ENCODE measurements at places on chromosomes 13 and 19.

GRCh38 chr13:109938255-109938936 is 152.0 kb upstream of the IRS2 start:
- DNase-seq: no peak

DNA sequence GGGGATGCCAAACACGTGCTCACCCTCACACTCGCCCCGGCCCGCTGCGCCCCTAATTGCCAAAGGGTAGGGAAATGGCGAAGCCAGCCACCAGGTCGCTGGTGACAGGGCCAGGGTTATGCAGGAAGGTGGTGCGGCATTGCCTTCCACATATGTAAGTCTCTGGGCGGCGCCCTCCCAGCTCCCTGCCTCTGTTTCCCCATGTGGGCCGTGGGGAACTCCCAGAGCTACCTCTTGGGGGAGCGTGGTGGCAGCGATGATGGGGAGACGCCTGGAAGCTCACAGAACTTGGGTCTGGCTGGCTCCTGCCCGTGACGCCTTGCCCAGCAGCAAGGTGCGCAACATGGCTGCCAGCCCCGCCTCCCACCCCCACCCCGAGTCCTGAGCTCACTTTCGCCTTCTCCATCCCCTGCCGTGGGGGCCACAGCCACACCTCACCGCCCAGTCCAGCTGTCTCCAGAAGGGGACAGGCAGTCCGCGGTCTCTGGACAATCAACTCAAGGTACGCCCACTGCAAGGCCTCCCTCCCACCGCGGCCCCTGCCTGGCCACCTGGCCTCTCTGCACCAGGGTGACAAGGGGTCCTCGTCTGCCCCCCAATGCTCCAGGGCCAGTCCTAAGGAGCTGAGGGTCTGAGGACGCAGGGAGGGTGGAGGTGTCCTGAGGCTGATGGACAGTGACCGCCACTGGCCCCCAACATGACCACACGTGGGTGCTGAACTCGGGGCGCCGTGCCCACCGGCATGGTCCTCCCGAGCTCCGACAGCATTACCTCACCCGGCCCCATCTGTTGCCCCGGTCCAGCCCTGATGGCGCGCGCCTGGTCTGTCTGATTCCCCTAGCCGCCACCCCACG is 6.6 kb downstream of the C19orf25 start:
- no peak for DNase-seq

DNA sequence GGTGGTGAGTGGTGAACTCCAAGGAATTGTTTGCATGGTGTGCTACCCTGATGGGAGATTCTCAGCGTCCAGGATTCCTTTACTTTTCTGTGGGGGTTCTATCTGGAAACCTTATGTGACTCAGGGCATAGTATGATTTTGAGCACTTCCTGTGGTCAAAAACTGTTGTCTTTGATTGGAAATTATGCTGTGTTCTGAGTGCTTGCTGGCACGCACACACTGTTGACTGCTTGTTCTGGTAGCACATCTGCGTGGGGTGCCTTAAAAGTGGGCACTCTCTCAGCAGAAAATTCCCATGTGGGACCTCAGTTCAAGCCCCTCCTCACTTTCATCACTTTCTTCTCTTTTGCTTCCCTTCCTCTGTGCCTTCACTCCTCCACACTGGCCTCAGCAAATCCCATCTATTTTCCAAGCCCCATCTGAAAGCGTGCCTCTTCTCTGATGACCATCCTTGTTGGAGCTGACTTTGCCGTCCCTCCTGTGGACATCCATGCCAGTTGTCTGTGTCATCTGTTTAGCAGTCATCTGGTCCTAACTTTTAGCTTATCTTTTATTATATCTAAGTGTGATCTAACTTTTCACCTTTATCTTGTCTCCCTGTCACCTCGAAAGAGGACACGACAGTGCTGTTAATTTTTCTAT is 56.4 kb upstream of the NPAS1 start:
- no peak for DNase-seq

DNA sequence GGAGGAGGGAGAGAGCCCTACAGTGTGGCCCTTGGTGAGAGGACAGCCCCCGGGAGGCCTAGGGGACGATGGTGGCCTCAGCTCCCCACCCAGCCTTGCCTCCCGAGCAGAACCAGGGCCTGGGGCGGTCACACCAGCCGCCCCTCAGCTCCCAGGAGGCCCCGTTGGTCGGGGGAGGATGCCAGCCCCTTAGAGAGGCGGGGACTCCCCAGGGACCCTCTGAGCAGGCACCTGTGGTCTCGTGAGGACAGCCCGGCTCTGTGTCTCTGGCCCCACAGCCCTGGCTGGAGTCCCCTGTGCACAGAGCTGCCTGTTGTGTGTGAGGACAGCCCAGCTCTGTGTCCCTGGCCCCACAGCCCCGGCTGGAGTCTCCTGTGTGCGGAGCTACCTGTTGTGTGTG is 158.8 kb downstream of the KDM4B start:
- no peak for DNase-seq

DNA sequence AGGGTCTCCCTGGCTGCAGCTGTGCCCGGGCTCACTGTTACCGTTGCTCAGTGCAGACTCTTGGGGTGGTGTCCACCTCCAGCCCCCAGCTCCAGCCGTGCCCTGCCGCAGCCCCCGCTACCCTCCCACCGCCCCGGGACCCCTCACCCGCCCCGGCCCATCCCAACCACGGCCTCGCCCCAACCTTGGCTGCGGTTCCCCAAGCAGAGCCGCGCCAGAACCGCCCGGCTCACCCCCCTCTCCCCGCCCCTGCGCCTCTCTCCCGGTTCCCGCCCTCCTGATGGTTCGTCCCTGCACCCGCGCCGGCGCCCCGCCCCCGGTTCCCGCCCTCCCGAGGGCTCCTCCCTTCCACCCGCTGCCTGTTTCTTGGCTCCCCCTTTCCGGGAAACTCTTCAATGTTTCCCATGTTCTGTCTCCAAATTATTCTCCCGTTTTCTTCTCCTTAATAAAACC is 40.3 kb downstream of the ANKRD10 start:
- no peak for DNase-seq

GRCh38 chr19:19105365-19106055 is 32.8 kb downstream of the TMEM161A start:
- no peak for DNase-seq

- DNase-seq: no peak
Measured at GRCh38 chr19:30696514-30696913, 324.3 kb downstream of the ZNF536 start.

DNA sequence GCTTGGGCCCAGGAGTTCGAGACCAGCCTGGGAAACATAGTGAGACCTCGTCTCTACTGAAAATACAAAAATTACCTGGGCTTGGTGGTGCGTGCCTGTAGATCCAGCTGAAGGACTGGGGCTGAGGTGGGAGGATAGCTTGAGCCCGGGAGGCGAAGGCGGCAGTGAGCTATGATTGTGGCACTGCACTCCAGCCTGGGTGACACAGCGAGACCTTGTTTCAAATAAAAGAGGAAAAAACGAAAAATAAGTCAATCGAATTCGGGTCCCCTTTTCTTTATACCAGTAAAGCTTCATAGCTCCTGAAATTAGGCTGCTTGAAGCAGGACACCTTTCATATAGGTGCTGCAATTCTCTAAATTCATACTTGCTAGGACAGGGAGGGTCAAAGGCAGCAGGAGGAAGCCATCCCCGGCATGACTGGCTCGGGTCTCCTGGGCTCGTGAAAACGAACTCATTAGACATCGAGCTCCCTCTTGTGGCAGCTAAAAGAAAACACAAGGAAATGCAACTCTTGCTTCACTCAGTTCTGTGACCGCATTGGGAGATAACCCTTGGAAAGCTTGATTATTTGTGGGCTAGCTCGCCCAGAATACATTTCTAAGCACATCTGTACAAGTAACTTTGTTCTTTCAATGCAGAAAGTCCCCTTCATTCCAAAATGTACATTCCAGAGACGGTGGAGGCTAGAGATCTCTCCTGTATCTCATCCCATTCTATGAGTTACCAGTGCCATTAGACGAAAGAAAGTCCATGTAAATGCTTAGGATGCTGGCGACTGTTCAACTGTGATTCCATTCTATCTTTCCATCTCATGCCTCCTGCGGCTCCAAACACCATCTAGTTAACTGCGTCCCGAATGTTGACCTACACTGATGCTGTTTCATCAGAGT is 16.8 kb downstream of the FPR2 start:
- peak; percentile 2 for DNase-seq

DNA sequence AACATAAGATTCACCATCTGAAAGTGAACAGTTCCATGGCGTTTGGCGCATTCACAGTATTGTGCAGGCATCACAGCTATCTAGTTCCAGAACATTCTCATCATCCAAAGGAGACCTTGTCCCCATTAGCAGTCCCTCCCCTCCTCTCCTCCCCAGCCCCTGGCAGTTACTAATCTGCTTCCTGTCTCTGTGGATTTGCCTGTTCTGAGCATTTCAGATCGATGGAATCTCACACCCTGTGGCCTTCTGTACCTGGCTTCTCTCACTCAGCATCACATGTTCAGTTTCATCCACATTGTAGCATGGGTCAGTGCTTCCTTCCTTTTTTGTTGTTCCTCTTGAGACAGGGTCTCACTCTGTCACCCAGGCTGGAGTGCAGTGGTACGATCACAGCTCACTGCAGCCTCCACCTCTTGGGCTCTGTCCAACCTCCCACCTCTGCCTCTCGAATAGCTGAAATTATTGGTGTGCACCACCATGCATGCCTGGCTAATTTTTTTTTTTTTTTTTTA is 34.6 kb downstream of the CRTC1 start:
- no peak for DNase-seq

DNA sequence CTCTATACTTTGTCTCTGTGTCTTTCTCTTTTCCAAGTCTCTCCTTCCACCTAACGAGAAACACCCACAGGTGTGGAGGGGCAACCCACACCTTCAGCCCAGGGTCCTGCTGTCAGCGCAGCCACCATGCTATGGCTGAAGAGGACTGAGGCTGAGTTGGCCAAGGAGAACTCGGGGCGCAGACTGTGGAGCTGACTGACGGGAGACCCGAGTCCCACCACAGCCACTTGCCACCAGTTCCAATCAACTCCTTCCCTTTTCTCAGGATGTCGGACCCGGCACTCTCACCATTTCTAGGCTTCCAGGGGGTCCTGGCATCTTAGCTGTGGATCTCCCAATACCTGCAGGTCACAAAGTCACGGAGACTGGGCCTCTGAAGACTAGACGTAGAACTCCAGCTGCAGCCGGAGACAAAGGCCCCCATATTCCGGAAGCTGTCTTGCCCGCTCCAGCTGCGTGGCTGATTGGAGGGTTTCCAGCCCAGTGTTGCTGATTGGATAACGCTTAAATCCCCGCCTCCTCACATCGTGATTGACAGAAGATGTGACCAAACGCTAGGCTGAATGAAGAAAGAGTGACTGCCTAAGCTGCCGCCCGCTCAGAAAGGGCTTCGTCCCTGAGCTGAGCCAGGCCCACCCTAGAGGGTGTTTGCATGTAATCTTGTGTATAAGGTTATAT is 63.6 kb downstream of the ZNF429 start:
- peak; percentile 77 for DNase-seq

DNA sequence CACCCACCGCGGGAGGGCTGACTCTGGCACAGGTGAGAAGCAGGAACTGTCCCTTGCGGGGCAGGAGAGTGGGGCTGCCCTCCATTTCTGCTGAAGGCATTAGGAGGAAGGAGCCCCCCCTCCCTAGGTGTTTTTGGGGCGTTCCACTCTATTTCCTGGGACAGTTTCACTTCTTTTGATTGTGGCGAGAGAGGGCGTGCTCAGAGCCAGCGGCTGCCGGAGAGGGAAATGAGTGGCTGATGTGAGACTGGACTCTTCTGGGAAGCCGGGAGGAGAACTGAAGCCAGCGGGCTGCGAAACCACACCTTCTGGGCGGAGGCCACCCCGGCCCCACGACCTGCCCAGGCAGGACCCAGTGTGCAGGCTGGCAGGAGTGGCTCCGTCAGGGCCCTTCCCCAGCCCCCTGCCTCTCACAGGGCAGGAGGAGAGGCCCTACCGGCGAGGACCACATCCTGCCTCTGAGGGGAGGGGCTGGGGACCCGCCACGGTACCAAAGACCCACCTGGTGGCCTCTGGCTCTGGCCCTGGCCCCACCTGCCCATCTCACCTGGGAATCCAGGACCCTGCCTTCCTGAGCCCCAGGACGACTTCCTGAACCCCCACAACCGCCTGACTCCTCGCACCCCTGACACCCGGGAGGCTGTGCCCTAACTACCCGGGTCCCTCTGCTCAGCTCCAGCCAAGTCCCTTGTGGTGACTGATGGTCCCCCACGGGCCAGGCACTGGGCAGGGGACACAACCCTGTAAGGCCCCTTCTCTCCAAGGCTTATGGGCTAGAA is 25.9 kb downstream of the MPND start:
- peak; percentile 41 for DNase-seq

Measured in stimulated activated CD8-positive, alpha-beta memory T cell treated with anti-CD3 and anti-CD28 coated beads, Interleukin-15, amount 100 ng/mL, for 1 hour (primary cell).